ENCODE measurements at places on chromosomes 3 and 15.

DNA sequence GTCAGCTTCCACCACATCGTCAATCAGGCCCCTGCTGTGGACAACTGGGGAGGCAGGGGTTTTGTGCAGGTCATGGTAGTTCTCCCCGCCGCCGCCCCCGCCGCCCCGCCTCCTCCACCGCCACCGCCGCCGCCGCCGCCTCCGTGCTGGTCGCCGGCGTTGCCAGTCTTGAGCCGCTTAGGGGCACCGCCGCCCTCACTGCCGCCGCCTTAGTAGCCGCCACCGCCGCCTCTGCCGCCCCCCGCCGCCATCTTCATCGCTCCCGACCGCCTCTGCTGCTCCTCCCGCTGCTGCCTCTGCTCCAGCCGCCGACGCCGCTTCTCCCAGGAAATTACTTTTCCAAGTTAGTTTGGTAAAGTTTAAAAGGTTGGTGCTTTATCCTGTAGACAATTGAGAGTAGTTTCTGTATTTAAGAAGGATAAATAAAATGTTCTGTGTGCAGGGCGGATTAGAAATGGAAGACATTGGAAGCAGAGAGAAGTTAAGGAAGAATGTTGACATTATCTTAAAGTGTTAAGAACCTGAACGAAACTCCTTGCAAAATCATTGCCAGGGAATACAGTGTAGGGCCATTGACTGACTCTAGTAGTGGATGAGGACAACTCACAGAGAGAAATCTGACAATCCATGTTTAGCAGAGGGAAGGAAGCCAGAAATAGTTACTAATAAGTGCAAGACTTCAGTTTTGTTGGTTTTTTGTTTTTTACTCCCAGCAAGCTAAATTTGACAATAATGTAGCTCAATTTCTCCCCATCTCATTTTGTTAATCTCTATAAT lies 53.0 kb upstream of the GOLGA8A start:
- no peak for DNase-seq

GRCh38 chr3:161838021-161838420 lies 341.4 kb downstream of the OTOL1 start:
- no peak for DNase-seq

DNA sequence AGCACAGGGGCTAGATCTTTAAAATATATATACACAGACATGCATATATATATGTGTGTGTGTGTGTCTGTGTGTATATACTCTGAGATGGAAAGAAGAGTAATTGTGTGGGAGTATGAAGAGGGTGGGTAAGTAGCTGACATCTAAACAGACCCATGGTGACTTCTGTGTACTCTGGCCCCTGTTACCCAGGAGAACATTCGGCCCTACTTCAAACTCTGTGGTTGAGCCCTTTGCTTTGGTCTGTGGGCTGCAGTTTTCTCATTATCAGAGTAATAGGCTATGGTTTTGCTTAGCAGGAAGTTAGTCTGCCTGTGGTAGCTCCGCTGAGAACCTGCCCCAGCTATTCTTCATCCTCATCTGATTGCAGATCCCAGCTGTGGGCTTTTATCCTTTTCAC lies 141.4 kb downstream of the RBPMS2 start:
- DNase-seq = peak; percentile 46

DNA sequence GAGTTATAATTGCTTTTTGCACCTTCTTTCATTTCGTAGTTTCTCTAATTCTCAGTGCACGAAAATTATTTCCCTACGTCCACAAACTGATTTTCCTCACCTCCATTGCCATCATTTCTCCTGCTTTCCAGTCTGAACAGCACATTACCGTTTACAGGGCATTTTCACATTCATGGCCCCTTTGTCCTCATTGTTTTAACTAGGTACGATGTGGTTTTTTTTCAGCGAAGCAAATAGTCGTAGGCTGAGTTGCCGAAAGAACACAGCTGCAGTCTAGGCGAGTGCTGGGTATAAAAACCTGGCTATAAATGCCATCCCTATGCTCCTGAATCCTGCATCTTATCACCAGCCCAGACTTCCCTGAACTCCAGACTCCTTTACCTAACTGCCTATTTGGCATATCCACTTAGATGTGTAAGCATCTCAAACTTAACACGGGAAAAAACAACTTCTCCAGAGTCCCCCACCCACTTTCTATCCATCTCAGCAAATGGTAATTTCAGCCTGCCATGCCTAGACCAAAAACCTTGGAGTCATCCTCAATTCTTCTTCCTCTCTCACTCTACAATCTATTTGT lies 691 bp upstream of the FSIP1 start:
- DNase-seq = peak; percentile 9

GRCh38 chr3:147311716-147312115 lies 94.6 kb downstream of the ZIC4 start:
- DNase-seq = no peak
